Epithelial cell of prostate (primary cell): ENCODE measurements at places on chromosomes 3 and 15.

- no peak for DNase-seq
Observed at GRCh38 chr3:127254730-127255129, 33.1 kb downstream of the PRR20G start.

- DNase-seq: no peak
Observed at GRCh38 chr3:43948013-43948412, 257.3 kb downstream of the ABHD5 start.

GRCh38 chr3:127819656-127820055 is 2.7 kb downstream of the MGLL start:
- DNase-seq: no peak

GRCh38 chr3:31858439-31858838 is 122.6 kb downstream of the OSBPL10 start:
- DNase-seq: no peak

- DNase-seq: no peak
Observed at GRCh38 chr3:12317914-12318313, 29.0 kb downstream of the PPARG start.

DNA sequence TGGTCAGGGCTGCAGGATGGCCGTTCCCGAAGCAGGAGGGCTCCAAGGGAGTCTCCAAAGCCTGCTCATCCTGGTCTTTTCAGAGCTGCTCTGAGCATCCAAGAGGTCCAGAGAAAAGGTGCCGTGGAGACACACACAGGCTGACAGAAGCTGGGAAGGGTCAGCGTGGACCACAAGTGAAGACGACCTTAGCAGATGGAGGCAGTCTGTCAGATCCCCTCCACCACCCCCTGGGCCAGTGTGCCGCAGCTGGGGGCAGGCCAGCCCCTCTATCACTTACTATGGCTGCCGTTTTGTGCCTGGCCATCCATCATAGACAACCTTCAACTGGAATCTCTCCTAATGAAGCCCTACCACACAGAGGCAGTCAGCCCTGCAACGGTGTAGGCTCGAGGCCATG is 335.1 kb upstream of the RGMA start:
- DNase-seq: no peak

DNA sequence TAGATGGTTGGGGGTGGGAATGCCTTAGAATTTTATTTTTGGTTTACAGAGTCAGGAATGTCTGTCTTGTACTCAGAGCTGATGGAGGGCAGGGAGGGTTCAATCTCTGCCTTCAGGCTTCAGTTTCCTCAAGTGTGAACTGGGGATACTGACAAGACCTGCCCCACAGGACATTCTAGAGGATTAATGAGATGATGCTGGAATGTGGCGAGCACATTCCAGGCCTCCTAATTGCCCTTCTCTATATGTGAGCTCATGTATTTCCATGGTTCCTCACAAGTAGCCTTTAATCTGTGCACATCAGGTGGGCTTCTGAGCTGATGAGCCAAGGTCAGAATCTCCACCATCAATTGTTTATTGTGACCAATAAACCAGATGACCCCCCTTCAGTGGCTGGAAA is 90.4 kb downstream of the CACNA2D3 start:
- DNase-seq: no peak

DNA sequence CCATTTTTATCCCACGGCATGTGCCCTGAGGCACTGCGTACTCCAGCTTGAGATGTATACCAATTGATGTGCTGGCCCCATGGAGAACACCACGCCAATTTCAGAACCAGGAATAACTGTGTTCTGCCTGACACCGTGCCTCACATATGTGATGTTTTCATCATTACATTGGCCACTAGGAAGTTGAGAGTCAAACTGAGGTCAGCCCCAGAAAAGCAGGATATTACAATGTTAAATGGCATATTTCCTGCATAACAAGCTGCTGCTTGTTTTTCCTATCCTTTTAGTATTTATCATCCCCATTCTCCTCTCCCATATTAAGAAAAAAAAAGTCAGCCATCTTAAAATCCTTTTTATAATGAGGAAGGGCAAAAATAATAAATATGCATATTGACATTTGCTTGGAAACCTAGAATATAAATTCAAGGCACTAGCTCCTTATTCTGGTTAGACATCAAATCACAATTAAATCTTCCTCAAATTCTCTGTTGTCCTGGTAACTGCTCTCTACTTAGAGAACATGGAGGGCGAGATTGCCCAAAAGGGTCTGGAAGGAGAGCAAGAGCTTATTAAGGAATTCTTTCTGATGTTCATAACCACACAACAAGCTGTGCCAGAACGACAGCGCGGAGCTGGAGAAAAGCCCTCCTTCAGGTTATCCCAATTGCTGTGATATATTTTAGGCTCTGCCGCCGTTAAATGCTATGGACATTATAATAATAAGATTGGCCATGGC is 112.6 kb downstream of the UACA start:
- no peak for DNase-seq

DNA sequence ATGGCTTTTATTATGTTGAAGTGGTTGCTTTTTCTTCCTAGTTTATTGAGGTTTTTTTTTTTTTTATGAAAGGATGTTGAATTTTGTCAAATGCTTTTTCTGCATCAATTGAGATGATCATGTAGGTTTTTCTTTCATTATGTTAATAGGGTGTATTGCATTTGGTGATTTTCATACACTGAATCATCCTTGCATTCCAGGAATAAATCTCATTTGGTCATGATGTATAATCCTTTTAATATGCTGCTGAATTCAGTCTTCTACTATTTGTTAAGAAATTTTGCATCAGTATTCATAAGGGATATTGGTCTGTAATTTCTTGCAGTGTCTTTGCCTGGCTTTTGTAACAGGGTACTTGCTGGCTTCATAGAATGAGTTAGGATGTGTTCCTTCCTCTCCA is 11.5 kb upstream of the CLRN1 start:
- DNase-seq: no peak
